ENCODE measurements at places on chromosomes 16 and 17. TPM values are rescaled to one million over a fixed set of nuclear protein-coding genes. Genes with fewer than 3 reads are reported as not detected.

The CDC6 gene
- polyA plus RNA-seq, result 50.5 TPM

The CACNG4 gene
- polyA plus RNA-seq, result 3.6 TPM

The FBXL20 gene
- polyA plus RNA-seq, result 4.3 TPM

The TTYH2 gene
- polyA plus RNA-seq, result 17.3 TPM

The ZG16 gene
- polyA plus RNA-seq, result not detected

The RCVRN gene
- not detected for polyA plus RNA-seq

The CCL7 gene
- polyA plus RNA-seq, result not detected

The KLHL10 gene
- polyA plus RNA-seq, result 0.26 TPM

The RPS15A gene
- polyA plus RNA-seq, result 3,630 TPM

The HBA2 gene
- polyA plus RNA-seq, result 6.1 TPM

The CCL3 gene
- polyA plus RNA-seq, result not detected

The IRX5 gene
- polyA plus RNA-seq, result 0.56 TPM

The ASGR1 gene
- 14.5 TPM for polyA plus RNA-seq

The CACNA1G gene
- polyA plus RNA-seq, result 2.9 TPM

The STX8 gene
- polyA plus RNA-seq, result 22.8 TPM

The ITGAD gene
- not detected for polyA plus RNA-seq

The MAPT gene
- polyA plus RNA-seq, result 1.0 TPM

The RFWD3 gene
- 56.9 TPM for polyA plus RNA-seq

The HAGH gene
- polyA plus RNA-seq, result 40.6 TPM

The MGAT5B gene
- polyA plus RNA-seq, result 12.7 TPM

The ITGB4 gene
- polyA plus RNA-seq, result 8.4 TPM

The EVI2A gene
- polyA plus RNA-seq, result not detected

The KCNJ18 gene
- polyA plus RNA-seq, result not detected

The CES4A gene
- polyA plus RNA-seq, result 0.88 TPM

The CEMP1 gene
- not detected for polyA plus RNA-seq

The SLC26A11 gene
- 25.9 TPM for polyA plus RNA-seq

The KRT33B gene
- not detected for polyA plus RNA-seq

The SLC52A1 gene
- 1.2 TPM for polyA plus RNA-seq

The GNAO1 gene
- 6.7 TPM for polyA plus RNA-seq

The DOC2B gene
- polyA plus RNA-seq, result 1.8 TPM

The SRP68 gene
- polyA plus RNA-seq, result 57.7 TPM

The LRRC45 gene
- polyA plus RNA-seq, result 11.5 TPM

The PRSS27 gene
- polyA plus RNA-seq, result 10.5 TPM

The TSNAXIP1 gene
- 0.39 TPM for polyA plus RNA-seq

The PRDM7 gene
- polyA plus RNA-seq, result not detected

The GRAP gene
- 0.24 TPM for polyA plus RNA-seq

The AATK gene
- 3.6 TPM for polyA plus RNA-seq

The CDYL2 gene
- 0.38 TPM for polyA plus RNA-seq

The MT4 gene
- polyA plus RNA-seq, result not detected

The UNC13D gene
- polyA plus RNA-seq, result 3.6 TPM

The RMI2 gene
- polyA plus RNA-seq, result 58.2 TPM

The TRPV2 gene
- 1.7 TPM for polyA plus RNA-seq

The TSPAN10 gene
- polyA plus RNA-seq, result 0.83 TPM

The MAZ gene
- 219 TPM for polyA plus RNA-seq

The LSM12 gene
- polyA plus RNA-seq, result 69.8 TPM

The TBC1D3I gene
- polyA plus RNA-seq, result 2.3 TPM

The PRSS33 gene
- 0.17 TPM for polyA plus RNA-seq

The TP53TG3 gene
- polyA plus RNA-seq, result not detected

The SOST gene
- polyA plus RNA-seq, result 0.08 TPM

The ABCC12 gene
- polyA plus RNA-seq, result 0.02 TPM

The RPRML gene
- polyA plus RNA-seq, result 6.0 TPM

The CNTD1 gene
- not detected for polyA plus RNA-seq

The KCNJ2 gene
- polyA plus RNA-seq, result 0.23 TPM

The CCL13 gene
- polyA plus RNA-seq, result not detected

The PERCC1 gene
- not detected for polyA plus RNA-seq
